CD4-positive, alpha-beta T cell treated with Interleukin-2 at 100 ng/mL for 4 hours (primary cell): ENCODE measurements at places on chromosomes 11 and 22.
A peak's percentile ranks its signal among the peaks of the same experiment; 100 is the strongest.

DNA sequence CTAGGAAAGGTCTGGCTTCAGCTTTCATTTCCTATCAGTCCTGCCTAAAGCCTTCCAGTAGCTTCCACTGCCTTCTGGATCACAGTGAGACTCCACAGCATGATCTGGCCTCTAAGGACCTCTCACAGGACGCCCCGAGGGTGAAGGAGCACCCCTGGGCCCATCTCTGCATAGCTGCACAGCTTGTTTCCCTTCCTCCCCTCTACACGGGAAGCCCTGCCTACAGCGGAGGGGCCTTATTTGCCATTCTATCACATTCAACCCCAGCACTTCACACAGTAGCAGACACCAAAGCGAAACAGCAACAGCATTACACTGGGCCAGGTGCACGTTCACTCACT lies 162.3 kb upstream of the GRK3 start:
- no peak for DNase-seq

DNA sequence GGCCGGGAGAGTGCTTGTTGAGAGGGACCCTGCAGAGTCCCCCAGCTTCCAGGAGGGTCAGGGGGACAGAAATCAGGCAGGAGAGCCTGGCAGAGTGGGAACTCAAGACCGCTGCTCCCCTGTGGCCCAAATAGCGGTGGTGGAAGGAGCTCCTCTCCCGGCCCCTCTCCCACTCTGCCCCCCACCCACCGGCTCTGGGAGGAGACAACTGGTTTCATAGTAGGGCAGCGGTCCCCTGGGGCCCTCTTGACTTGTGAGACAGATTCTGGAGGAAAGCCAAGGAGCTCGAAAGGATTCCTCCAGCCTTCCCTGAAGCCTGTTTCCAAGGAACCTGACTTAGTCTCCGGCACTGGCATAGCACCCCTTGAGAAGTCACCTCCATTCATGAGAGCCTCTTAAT lies 10.1 kb downstream of the PKNOX2 start:
- DNase-seq, result no peak

DNA sequence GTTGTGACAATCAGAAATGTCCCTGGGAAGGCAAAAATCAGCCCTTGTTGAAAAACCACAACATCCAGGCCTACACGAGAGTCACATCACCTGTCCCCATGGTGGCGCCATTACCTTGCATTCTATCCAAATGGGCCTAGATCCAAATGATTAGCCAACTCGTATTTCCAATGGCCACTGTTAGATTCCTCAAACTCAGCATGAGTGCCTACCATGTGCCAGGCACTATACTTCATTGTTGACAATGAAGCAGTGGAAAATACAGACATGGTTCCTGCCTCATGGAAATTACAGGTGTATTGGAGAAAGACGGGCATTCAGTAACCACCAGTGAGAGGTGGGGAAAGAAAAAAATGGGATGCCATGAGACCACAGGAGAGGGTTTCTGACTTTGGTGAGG lies 29.8 kb upstream of the CREB3L1 start:
- DNase-seq, result peak; percentile 24

DNA sequence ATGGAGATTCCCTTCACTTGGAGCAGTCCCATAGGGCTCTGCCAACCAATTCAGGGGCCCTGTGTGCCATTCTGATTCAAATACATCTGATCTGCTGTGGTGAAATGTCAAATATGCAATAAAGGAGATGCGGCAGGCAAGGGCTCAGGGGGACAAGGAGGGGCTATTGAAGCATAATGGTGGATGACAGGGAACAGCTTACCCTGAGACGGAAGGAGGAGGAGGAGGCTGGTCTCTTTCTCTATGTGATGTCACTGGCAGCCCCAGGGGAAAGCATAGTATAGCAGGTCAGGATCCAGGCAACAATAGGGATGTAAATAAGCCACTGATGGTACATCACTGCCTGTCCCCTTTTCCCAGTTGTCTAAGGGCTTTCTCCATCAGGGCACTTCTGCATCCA lies 350.9 kb upstream of the SYN3 start:
- DNase-seq, result no peak

DNA sequence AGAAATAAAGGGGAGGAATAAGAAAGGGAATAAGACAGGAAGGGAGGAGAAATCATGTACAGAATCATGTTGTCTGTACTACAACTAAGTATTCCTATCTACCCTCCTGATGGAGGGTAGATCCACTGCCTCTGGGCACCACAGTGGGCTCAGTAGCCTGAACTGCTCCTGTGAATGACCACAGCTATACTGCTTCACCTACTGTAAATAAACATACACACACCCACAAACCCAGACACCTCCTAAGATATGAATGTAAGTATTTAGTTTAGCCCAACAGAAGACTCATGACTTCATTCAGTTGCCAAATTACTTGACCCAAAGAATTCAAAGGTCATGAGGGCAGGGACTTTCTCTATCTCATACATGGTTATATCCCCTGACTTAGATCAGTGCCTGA lies 177.3 kb upstream of the C11orf58 start:
- DNase-seq, result no peak

DNA sequence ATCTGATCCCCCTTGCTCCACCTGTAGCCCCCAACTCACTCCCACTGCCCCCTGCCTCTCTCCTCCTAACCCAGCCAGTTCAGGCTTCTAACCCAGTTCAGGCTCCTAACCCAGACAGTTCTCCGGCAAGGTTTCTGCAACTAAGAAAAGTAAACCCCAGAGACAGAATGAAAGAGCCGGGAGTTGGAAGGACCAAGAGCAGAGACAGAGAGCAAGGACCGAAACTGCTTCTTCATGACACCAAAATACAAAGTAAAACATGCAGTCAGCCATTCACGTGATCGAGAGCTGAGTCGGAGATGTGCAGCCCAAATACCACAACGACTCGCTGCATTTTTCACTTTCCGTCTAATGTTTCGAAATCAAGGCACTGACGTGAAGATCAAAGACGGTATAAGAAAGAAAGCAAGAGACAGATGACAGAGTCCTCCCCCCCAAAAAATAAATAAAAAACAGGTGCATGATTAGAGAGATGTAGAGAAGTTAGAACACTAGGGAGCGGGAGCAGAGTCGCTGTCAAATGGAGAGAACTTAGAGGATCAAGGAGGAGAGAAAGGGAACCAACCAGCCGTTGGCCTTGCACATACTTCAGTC lies 884 bp downstream of the IL10RA start:
- peak; percentile 83 for DNase-seq

- peak; percentile 71 for DNase-seq
Measured at GRCh38 chr22:20571531-20572007, 64.2 kb downstream of the MED15 start.

DNA sequence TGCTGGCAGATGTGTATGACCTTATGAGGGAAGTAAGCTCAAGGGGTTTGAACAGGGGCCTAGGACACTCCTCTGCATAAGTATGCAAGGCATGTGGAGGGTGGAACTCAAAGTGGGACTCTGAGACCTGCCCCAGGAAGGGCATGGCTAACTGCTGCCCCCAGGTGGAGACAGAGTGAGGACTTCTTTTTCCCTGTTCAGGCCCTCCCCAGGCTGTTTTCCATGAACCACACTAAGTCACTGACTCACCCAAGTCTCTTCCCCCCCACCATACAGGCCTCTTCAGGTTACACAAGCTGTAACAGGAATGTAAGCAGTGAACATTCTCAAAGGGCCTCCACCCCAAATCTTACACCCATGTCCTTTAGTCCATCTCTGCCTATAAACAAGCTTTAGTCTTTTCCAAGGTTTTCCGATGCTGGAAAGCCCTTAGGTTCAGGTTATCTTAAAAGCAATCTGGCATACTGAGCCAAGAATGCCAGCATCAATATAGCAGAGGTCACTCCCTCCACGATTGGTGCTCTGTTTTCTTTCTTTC lies 13.1 kb downstream of the EEF1G start:
- peak; percentile 91 for DNase-seq

DNA sequence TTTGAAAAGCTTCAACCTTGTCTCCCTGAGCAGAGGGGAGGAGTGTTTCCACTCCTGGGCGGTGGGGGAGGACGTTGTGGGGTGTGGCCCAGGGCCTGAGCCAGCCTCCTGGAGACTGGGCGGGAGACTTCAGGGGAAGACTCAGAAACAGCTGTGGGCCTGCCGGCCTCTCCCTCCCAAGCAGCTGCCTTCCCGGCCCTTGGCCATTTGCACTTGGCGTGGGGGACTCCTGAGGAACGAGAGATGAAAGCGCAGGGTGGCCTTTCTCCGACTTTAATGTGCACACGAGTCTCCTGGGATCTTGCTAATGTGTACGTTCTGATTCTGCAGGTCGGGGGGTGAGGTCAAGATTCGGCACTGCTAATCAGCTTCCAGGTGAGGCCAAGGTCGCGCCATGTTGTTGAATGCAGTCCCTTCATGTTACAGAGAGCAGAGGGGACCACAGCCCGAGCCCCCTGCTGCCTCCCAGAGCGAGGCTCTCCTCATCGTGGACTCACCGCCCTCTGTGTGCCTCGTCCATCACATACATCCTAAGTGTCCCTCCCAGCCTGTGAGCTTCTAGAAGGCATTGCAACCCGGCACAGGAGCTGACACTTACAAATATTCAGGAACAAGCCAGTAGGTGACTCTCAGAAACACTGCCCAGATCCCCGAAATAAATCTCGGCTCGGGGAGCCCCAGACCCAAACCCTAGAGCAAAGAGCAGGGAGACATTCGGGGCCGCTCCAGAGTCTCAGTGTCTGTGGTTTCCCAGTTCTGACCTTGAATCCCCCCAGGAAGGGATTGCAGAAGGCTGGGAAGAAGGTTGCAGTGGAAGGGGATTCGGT lies 7.7 kb downstream of the LIF start:
- DNase-seq, result no peak

DNA sequence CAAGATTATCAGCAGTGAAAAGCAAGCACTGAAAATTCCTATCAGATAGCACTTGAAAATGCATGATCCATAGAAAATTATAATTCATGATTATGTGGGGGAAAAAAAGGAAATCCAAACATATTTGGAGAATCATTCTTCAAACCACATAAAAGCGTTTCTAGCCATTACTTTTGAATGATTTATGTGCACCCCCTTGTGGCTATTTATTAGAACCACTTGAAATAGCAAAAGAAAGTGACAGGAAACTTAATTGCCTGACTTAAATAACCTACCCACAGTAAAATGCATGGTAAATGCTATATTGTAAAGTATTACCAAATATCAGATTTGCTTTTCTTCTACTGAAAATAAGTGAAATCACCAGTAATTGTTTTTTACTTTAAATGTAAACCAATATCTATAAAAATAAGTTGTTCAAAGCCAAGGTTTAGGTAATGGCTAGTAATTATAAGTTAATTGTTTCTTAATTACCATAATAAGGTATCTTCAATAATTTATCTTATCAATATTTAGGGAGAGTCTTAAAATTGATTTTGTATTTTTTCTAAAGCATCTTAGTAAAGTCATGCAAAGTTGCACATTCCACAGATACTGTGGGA lies 168.5 kb downstream of the ARHGAP42 start:
- DNase-seq, result no peak

- DNase-seq, result no peak
Measured at GRCh38 chr11:41273908-41274307, 185.5 kb downstream of the LRRC4C start.

- DNase-seq, result no peak
Measured at GRCh38 chr11:2380807-2381350, 3.8 kb downstream of the CD81 start.

DNA sequence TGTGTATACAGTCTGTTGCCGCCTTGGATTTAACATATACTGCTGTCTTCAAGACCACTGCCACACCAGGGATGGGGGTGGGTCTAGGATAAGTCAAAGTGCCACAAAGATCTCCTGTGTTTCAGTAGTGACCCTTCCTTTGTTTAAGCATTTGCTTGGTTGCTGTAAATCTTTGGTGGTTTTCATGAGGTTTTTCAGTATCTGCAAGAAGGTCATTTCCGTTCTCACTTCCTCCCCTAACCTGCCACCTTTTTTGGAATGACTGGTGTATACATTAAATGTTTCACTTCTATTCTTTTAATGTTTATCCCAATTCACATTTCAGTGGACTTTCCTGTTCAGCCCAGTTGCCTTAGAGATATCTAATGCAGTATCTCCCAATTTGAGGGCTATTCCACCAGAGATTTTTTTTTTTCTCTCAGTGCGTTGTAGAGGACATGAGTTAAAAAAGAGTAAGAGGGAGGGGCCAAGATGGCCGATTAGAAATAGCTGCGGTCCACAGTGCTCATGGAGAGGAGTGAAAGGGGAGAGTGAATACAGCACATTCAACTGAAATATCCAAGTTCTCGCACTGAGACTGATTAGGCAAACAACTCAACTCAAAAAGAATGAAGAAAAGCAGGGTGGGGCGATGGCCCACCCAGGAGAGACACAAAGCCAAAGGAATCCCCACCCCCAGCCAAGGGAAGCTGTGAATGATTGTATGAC lies 43.2 kb downstream of the USP47 start:
- no peak for DNase-seq

DNA sequence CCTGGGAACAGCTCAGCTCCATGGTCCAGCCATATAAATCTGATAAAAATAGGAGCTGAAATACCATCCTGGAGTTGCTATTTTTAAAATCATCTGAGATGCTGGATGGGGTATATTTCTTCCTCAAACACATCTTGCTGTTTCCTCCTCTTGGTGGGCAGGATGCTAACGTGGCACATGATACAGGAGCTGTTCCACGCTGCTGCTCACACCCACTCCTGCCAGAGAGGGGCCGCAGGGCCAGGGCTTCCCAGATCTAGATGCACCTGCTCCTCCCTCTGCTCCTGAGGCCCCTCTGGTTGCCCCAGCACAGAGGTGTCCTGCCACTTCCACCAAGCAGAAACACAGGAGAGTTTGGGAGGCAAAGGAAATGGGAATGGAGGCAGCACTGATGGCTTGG lies 3.3 kb upstream of the ST3GAL4 start:
- DNase-seq, result no peak

DNA sequence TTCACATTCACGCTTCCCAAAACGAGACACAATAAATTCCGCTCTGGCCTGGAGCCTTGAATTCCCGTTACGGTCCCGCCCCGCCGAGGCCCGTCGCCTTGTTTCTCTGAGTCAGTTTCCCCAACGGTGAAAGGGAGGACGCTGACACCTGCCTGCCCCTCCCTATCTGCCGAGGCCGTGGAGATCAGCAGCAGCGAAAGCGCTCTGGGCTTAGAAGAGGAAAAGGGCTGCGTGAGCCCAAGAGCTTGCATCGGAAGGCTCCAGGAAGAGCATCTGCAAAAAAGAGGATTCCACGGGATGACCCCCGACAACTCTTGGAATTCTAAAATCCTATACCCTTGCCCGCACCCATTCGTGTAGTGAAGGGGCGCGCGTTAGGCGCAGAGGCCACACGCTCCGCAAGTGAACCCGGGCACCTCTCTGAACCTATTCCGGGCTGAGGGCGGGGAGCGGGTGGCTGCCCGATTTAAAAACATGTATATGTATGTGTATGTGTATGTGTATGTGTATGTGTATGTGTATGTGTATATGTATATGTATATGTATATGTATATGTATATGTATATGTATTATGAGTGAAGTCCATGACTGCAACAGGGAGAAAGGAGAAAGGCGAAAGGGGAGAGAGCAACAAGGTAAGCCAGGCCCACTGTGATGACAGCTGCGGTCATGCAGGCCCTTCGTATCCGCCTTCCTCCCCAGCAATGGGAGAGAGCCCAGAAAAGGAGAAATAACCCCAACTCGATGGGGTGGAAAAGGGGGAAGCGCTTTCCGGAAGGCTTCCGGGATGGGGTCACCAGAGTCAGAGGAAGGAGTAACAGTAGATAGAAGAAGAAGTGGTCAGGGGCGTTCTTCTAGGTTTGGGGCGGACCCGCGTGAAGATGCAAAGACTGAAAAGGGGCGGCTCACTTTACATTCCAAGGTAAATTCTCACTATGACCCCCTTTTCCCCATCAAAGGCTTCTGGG lies 948 bp upstream of the MRTFA start:
- DNase-seq, result peak; percentile 42
